NCI-H146 (cell line): ENCODE measurements at places on chromosomes 16 and 17.
A peak's percentile ranks its signal among the peaks of the same experiment; 100 is the strongest.

DNA sequence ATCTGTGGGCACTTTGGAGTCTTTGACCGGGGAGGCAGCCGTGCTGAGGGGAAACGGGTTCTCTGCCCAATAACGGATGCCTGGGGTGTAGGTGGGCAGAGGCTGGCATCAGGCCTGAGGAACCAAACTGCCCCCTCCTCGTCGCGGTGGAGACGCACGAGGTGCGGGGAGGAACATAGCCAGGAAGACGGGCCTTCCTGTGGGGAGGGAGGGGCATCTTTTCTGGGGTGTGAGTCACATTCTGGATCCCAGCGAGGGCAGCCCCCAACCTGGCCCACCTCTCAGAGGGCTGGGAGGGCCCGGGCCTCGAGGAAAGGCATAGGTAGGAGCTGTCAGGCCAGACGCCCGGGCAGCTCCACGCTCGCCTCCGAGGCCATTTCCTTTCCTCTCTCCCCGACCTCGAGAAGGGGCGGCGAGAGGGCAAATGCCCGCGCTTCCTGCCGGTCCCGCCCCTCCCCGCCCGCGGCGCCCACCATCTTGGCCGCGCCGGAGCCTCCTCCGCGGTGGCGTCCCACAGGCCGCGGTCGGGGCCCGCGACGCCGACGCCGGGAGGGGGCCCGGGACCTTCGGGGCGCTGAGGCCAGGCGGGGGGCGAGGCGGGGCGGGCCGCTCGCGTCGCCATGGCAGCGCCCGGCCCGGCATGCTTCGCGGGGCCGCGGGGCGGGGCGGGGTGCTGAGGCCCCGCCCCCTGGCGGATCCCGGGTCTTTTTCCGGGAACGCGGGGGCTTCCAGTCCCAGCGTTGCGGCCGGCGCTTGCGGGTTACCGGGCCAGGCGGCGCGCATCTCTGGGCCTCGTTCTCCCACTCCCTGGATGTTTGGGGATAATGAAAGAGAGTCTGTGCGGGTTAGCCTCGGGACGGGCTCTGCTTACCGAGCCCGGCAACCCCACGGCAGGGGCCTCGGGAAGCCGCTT is 13.2 kb downstream of the RAI1 start:
- peak; percentile 83 for DNase-seq

DNA sequence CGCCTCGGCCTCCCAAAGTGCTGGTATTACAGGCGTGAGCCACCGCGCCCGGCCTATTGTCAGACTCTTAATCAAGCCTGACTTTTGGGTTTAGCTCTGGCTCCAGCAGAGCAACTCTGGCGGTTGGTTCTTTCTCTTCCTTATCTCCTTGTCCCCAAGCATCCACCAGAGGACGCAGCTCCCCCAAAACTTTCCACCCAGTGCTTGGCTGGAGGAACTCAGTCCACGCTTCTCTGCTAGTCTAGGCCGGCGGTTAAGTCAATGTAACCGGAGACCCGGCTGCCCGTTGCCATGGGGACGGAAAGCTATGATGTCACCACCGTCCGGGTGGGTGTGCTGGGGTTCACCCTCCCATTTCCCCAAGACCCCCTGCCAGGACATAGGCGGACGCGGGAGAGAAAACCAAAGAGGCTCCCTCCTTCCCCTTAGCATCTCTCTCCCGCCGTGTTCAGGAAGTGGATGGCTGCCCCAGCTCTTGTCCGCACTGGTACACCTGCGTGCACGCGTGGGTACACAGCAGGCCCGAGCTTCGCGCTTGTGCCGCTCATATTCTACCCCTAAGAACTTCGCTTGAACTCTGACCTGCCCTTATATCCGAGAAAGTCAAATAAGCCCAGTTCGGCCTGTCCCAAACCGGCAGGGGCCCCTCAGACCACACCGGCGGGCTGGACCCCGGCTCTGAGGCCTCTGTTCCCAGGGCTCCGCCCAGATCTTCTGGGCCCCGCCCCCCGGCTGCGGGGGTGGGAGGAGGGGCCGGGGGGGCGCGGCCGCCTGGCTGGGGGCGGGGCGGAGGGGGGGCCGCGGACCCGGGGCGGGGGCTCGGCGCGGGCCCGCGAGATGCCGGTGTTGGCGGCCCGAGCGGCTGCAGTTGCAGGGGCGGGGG is at the start of gene RND2:
Gene RND2, plus strand, starts transcription at position 825 of the 883 bp plus-strand sequence. CDS start 117 bp downstream, outside the sequence.
- peak; percentile 92 for DNase-seq

- no peak for DNase-seq
Measured at GRCh38 chr17:49952912-49953497, 16.0 kb upstream of the DLX4 start.

DNA sequence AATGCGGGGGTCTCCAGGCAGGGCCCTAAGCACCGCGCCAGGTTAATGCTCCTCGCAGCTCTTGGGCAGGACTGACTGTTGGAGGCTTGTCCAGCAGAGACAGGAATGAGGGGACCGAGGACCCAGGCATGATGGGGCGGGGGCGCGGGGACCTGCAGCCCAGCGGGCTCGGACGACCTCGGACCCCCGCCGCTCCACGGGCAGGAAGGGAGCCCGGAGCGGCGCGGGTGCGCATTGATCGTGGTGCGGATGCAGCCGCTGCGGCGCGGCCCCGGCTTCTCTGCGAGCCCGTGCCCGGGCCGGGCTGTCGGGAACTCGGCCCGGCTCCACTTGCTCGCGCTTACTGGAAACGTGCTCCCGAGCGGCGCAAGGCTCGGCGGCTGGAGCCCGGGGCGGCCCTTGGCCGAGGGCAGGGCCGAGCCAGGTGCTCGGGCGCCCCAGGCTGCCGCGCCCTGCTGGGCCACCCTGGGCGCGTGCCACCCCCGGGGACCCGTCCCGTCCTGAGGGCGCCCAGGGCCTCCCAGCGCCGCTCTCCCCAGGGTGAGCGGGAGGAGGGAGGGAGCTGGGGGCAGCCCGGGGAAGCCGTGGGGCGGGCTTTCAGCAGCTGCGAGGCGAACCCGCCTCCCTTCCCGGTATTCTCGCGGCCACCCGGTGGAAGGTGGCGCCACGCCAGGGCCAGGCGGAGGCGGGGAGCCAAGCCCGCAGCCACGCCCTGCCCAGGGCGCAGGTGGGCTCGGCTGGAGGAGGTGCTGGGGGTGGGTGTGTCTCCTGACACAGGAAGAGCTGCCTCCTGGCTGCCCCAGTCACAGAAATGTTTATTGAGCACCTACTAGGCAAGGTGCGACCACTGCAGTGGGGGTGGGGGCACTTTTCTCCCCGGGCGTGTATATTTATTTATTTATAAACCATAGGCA is 45.9 kb downstream of the SOCS3 start:
- peak; percentile 96 for DNase-seq
